ENCODE measurements at places on chromosomes 1 and 21.
A peak's percentile ranks its signal among the peaks of the same experiment; 100 is the strongest.

DNA sequence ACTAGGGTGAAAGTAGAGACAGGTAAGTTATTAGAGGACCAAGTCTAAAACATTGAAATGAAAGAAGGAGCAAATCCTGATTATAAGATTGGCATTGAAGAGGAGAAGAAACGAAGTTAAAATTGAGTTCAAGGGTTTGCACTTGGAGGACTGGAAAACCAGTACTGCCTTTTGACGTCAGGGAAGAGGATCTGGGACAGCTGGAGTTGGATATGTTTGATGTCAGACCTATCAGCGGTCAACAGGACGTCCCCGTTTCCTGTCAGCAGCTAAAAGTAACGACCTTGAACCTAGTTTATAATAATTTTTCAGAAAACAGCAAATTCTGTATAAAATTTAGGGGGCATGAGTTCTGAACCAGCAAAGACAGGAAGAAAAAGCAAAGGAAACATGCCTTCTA is 1.2 kb upstream of the NID1 start:
- no peak for DNase-seq

GRCh38 chr1:11078631-11079030 is 18.8 kb upstream of the SRM start:
- DNase-seq: peak; percentile 95

GRCh38 chr1:60055336-60055735 is 18.2 kb downstream of the C1orf87 start:
- no peak for DNase-seq

DNA sequence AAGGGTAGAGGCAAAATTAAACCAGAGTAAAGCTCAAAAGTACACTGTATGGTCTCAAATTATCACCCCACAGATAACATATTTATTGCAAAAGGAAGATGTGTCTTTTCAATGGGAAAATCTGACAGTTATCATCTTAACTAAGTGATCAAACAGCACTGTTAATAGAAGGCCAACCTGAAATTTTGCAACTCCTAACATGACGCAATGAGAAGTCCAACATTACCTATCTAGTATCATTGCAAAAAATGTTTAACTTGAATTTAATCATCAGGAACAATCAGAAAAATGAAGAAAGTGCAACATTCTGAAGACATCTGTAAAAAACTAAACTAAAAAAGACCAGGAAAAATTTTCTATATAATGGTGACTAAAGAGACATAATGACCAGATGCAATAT is 156.7 kb upstream of the POGK start:
- no peak for DNase-seq

- no peak for DNase-seq
These were observed 856 bp downstream of the AVPR1B start for GRCh38 chr1:206116191-206116872.

DNA sequence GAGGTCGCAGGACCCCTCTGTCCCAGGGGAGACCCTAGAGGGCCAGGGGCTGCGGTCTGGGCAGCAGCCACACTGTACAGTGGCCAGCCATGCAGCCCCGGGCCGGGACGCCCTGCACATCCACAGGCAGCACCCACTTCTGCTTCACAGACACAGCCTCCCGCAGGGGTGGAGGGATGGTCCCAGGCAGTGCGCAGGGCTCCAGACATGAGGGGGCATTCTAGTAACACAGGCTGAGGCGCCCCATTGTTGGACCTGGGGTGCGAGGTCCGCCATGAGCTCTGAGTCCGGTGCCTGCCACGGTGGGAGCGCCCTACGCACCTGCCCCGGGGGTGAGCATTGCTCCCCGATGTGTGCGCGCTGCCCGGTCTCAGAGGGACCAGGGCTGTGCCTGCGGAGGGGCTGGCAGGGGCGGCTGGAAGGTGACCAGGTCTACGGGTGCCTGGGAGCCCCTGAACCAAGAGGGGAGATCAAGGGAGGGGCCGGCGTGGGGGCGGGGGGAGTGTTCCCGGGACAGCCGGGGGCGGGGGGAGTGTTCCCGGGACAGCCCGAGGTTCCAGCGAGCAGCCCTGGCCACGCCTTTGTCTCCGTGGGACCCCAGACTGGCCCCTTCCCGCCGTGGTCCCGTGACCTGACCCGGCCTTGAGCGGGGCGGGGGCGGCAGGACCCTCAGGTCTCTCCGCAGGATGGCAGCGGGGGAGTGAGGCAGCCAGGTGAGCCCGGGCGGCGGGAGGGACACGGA is 4.5 kb downstream of the MMEL1 start:
- DNase-seq: no peak

- DNase-seq: no peak
These were observed 2.3 kb upstream of the NRAS start for GRCh38 chr1:114718661-114719423.

- no peak for DNase-seq
These were observed 6.9 kb downstream of the TAF5L start for GRCh38 chr1:229619002-229619401.

DNA sequence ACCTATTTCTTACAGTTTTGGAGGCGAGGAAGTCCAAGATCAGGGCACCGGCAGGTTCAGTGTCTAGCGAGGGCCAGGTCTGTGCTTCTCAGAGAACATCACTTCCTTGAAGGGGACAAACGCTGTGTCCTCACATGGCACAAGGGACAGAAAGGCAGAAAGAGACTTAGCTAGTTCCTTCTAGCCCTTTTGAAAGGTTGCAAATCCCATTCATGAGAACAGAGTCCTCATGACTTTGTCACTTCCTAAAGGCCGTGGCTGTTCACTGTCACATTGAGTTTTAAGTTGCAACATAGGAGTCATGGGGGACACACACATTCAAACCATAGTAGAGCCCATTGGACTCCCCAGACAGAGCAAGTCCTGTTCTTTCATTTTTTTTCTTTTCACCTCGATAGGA is 27.4 kb downstream of the PER3 start:
- no peak for DNase-seq

GRCh38 chr1:151982300-151983005 is 11.2 kb downstream of the S100A10 start:
- DNase-seq: no peak

All from GM04503 (cell line).